ENCODE measurements at places on chromosomes 5 and 9.

DNA sequence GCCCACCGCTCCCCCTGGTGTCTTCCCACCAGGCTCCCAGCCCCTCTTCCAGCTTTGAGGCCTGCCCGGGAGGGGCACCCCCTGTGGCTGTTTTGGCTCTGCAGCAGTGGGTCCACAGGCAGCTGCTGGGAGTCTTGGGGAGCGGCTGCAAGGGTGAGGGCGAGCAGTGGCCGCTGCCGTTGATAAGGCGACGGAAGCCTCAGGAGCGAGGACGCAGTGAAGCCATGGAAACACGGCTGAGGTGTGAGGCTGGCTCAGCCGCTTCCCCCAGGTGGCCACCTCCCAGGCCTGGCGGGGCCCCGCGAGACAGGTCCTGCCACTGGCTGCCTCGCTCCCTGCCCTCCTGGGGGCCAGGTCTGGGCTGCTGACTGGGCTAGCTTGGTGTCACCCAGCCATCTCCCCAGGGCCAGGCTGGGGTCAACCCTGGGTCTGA is 41.5 kb downstream of the CXXC5 start:
- DNase-seq: no peak

DNA sequence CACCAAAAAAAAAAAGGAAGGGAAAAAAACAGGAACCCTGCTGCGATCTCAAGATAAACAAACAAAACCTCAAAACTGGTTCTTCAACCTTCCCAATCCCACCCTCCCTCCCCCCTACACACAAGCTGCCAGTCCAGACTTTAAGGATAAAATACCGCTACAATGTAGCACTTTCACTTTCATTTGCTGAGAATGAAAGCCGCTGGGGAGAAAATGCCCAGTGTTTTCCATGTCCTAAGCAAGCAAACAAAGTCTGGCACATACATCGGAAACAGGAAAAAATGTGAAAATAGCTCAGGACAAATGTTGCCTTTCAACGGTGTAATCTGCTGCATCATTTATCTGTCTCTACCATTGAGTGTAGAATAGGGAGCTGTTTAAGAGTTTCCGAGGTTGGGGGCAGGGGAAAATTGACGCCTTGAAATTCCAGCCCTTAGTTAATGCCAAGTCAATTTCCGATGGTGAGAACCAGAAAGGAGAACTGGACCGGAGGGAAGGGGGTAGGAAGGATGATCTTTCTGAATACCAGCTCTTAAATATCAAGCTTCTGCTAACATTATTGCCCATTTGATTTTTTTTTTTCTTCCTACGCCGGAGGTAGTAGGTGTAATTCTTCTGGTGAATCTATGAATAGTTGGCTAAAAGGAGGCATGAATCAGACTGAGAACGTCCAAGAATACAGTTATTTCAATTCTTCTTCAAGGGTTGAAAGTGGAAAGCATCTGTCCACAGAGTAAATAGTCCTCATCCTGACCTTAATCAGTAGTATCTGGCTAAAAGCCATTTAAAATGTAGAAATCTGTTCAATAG is 1.2 kb upstream of the ADAMTS6 start:
- peak; percentile 67 for DNase-seq

- peak; percentile 57 for DNase-seq
These were observed 174.9 kb downstream of the ROR2 start for GRCh38 chr9:91775011-91775707.

DNA sequence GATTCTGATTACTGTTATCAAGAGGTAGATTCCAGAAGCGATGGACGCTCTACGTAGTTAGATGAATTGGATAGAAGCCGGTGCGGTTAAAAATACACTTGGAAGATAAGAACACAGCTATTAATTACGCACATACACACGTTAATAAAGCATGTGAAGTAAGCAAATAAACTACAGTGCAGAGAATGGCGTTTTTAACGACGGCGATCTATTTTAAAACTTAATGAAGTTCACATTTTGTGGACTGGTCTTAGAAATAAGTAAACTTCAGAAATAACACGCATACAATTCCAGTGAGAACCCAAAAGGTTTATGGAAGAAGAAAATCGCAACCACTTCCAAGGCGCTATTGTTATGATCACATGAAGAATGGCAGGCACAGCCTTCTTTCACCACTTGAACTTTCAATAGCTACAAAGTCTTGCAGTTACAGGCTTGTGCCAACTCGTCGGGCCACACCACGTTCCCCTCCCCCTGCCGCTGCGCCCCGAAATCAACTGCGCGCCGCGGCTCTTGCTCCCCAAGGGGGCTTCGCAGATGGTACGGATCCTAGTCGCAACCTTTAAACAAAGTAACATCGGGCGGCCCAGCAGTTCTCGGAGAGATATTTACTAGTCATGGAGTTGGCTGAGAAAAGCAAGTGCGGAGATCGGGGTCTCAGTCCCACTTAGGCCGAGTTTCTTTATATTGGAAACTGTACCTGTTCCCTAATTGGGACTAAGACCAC is 866 bp upstream of the SEMA6A start:
- DNase-seq: no peak

DNA sequence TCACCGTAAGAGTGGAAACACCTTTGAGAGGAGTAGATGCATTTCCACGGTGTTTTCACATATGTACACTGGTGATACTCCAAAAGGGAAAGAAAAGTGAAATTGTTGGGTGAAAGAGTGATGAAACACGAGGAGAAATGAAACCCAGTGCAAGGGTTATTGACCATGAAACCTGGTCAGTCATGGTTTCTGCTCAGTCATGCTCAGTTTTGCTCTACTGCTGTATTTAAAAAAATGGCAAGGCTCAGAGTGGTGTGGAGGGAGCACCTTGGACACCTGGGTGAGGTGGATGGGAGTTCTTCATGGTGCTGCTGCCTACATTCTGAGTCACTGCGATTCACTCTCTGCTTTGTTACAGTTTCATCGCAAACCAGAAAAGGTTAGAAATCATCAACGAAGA is 32.3 kb downstream of the NTRK2 start:
- no peak for DNase-seq

- no peak for DNase-seq
These were observed 70.7 kb upstream of the TRPC7 start for GRCh38 chr5:136435946-136436543.

GRCh38 chr5:68818057-68818695 is 275.6 kb upstream of the SLC30A5 start:
- DNase-seq: no peak

DNA sequence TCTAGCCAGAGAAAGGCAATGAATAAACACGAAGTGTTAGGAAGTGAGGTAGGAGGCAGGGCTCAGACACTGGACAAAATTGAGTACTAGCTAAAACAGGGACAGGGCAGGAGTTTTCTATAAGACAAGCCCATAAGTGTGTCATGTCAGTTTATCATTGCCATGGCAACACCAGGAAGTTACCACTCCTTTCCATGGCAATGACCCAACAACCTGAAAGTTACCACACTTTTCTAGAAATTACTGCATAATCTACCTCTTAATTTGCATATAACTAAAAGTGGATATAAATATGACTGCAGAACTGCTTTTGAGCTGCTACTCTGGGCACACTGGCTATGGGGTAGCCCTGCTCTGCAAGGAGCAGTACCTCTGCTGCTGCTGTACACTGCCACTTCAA is 442.5 kb upstream of the COX7C start:
- DNase-seq: no peak

All from fibroblast of skin of abdomen (primary cell).